ENCODE measurements at places on chromosomes 4 and X.

DNA sequence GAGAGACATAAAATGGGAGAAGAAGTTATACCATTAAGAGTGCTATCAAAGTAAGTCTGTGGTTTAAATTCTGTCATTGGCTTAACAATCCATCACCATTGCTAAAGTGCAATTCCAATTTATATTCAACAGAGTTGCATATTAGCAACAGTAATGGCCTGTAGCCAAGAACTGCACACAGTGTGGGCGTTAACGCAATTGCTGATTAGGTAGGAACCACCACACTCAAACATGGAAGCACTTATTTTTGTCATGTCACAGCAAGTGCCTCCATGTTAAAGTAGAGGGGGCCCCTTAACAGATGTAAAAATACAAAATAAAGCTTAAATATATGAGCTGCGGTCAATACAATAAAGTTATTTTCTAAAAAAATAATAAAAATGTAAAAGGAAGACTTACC is 10.8 kb downstream of the LARP7 start:
- DNase-seq, result no peak

DNA sequence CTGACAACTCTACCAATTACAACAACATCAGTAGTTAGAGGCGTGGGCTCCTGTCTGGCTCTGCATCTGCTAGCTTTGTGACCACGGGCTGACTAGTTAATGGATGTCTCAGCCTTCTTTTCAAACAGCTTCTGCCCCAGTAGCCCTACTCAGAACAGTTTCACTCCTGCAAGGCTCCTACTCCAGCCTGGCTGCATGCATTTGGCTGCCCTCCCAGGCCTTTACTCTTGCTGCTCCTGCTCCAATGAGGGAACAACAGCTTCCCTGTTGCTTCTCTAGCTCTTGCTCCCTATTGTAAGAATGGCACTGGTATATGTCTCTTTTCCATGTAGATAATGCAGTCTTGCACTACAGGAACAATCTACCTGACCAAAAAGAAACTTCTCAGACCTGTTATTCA is 93.3 kb downstream of the TTC29 start:
- DNase-seq, result no peak

- no peak for DNase-seq
These were observed 140.9 kb downstream of the MAPK10 start for GRCh38 chr4:86218746-86219473.

GRCh38 chr4:68960294-68961163 is 8.9 kb upstream of the UGT2A3 start:
- DNase-seq, result no peak

DNA sequence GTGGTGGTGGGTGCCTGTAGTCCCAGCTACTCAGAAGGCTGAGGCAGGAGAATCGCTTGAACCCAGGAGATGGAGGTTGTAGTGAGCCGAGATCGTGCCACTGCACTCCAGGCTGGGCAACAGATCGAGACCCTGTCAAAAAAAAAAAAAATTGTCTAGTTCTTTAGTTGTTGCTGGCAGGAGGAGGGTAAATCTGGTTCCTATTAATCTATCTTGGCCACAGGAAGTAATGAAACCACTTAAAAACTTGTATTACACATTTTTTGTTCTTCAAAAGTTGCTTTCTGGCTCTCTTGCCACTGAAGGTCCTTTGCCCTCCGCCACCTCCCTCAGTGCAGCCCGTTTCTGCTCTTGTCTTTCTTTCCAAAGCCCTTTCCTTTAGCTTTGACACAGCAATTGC is 102.9 kb upstream of the ARSJ start:
- no peak for DNase-seq

- no peak for DNase-seq
These were observed 42.3 kb upstream of the FAT1 start for GRCh38 chr4:186765673-186766546.

- DNase-seq, result no peak
These were observed 1319.7 kb upstream of the TENM3 start for GRCh38 chr4:180923486-180923885.

DNA sequence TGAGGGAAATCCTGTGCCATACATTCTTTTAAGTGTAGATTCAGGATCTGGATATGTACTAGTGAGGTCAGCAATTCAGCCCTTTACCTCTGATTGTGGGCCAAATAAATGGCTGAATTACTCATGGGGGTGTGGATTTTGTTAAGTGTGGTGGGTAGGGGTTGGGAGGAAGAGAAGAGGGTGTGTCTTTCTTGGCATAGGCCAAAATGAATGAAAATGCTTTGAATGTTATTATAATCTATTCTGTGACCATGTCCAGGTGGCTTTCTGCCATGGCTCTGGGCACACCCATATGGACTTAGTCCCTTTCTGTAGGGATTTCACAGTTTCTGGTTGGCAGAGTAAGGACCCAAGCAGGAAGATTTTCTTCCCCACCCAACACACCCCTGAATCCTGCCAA is 244.3 kb downstream of the CBR4 start:
- no peak for DNase-seq

GRCh38 chr4:16607241-16608066 is 291.0 kb downstream of the LDB2 start:
- no peak for DNase-seq

DNA sequence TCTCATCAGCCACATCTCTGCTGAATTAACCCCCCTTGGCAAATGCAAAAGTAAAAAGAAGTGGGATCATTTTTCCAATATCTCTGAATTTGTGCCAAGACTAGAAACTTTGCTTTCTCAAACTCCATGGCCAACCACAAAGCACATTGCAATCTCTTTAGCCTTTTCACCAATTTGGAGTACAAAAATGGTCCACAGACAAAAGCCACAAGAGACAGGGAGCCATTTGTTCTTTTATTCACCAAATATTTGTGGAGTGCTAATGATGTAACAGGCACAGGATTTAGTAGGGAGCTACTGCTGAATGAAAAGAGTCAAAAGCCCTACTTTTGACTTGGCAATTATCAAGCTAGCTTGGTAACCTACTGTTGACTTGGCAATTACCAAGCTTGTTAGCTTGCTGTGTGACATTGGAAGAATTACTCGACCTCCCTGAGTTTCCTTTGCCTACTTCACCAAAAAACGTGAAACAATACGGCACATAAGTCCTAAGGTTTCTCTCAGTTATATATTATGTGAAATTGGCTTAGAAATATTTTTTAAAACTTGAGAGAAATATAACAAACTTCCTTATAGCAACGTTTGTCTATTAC is 97.1 kb upstream of the KLF3 start:
- DNase-seq, result no peak

DNA sequence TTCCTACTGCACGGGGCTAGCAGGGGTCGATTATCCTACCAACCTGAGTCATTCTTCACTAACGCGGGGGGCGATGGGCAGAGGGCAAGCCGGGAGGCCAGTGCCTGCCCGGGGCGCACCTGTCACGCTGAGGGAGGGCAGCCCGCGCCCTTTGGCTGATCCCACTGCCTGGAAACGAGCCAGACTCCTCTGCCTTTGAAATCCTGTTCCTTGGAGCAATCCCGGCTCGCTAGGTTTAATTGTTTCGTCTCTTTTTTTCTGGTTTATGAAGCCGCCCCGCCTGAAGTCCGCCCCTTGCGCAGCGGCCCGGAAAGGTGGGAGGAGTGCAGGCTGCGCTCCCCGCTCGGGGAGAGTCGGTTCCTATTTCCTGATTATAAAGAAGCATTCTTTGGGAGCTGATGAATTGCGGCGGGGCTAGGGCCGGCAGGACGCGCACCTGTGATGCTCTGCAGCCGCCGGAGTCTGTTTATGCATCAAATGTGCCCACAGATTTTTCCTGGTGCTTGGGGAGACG is 484.2 kb downstream of the BCOR start:
- no peak for DNase-seq

- DNase-seq, result no peak
These were observed 16.0 kb upstream of the RBMXL3 start for GRCh38 chrX:115173181-115173580.

GRCh38 chr4:1091561-1091995 is 21.8 kb downstream of the RNF212 start:
- DNase-seq, result no peak

DNA sequence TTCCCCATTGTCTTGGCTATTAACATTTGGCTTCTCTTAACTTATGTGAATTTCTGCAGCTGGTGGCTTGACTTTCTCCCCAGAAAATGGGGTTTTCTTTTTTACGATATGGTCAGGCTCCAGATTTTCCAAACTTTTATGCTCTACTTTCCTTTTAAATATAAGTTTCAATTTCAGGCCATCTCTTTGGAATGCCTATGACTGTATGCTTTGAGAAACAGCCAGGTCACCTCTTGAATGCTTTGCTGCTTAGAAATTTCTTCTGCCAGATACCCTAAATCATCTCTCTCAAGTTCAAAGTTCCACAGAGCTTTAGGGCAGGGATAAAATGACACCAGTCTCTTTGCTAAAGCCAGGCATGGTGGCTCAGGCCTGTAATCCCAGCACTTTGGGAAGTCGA is 212.9 kb upstream of the SMIM31 start:
- no peak for DNase-seq
